ENCODE measurements at places on chromosomes 1 and 21. TPM values are rescaled to one million over a fixed set of nuclear protein-coding genes. Genes with fewer than 3 reads are reported as not detected.

- no peak for DNase-seq
- H3K4me1 ChIP-seq: peaks cover 8% of the 10 kb centered on the region
- H3K4me3 ChIP-seq: no peak overlapping the region
- no peaks in the 10 kb centered on the region for H3K27me3 ChIP-seq
- H3K36me3 ChIP-seq: no peaks in the 10 kb centered on the region
These were observed 25.1 kb downstream of the SYNJ1 start for GRCh38 chr21:32702702-32703101.

DNA sequence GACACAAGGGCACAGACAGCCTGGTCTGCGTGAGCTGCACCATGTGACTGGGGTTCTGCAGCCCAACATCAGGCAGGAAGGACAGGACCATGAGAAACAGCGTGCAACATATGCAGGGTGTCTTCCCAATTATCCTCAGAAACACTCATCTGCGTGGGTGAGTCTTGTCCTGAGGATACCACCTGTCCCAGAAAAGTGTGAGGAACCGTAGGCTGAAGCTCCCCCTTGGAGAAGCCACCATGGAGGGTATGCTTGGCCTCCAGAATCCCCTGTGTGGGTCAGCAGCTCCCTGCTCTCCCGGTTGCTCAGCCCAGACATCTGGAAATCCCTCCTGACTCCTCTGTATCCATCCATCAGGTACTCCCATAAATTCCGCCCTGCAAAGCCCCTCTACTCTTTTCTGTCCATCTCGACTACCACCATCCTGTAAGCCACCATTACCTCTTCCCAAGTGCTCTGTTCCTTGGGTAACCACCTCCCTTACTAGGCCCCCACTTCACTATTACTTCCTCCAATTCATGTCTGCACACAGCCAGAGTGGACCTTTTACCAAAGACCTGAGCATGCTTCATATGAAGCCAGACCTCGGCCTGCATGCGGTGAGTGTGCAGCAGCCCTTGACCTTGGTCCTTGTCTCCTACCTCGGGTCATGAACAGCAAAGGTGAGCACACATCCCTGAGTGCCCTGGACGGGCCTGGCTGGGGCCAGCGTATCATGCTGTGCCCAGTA is 33.0 kb downstream of the ETS2 start:
- no peak overlapping the region for H3K4me3 ChIP-seq
- no peaks in the 10 kb centered on the region for H3K27me3 ChIP-seq
- H3K27ac ChIP-seq: peak overlapping the region; percentile 96
- H3K4me1 ChIP-seq: peaks cover 46% of the 10 kb centered on the region
- H3K36me3 ChIP-seq: no peaks in the 10 kb centered on the region
- DNase-seq: no peak

CFAP141 gene
- not detected for polyA plus RNA-seq

DNA sequence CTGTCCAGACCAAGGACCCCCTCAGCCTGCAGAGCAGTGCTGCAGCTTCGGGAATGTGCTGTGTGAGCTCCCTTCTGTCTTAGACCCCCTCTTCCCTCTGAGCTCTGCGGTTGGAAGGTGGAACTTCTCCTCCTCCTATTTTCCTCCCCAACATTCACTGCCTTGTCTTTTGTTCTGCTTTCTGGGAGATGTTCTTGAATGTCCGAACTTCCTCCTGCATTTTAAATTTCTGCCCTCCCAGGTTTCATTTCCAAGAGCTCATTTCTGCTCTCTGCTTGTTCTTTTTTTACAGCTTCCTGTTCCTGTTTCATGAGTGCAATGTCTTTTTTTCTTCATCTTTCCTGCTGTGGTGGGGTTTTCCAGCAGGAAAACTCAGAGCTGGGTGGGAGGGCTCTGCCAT is 29.3 kb downstream of the RRP1 start:
- H3K4me1 ChIP-seq: peaks cover 7% of the 10 kb centered on the region
- no peak overlapping the region for H3K27ac ChIP-seq
- no peaks in the 10 kb centered on the region for H3K27me3 ChIP-seq

ANXA9 gene
- polyA plus RNA-seq: 0.68 TPM

HEYL gene
- polyA plus RNA-seq: not detected

GRCh38 chr1:67148516-67149178 is 13.9 kb upstream of the C1orf141 start:
- no peak for DNase-seq
- H3K27ac ChIP-seq: no peak overlapping the region
- H3K27me3 ChIP-seq: no peaks in the 10 kb centered on the region
- H3K36me3 ChIP-seq: no peaks in the 10 kb centered on the region
- H3K4me1 ChIP-seq: peaks cover 18% of the 10 kb centered on the region

PTPN22 gene
- polyA plus RNA-seq: 0.07 TPM

- H3K4me1 ChIP-seq: no peaks in the 10 kb centered on the region
- DNase-seq: no peak
- no peaks in the 10 kb centered on the region for H3K27me3 ChIP-seq
- no peak overlapping the region for H3K4me3 ChIP-seq
- no peak overlapping the region for H3K27ac ChIP-seq
These were observed 883.4 kb upstream of the B3GALT2 start for GRCh38 chr1:194069831-194070218.

DNA sequence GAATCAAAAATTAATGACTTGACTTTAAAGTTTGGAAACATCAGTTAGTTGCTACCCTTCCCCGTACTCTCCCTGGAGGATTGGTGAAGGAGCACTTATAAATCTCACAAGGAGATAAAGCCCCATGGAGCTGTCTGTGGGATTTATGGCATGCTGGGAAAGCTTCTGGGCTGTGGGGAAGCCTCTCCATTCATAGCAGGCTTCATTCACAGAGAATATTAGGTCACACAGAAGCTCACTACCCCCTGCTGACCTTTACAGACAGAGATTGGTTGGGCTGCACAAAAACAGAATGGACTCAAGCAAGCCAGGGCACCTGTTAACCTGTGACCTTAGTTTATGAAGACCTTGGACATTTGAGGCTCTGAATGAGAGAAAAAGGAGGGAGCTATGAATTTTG is 32.1 kb downstream of the RGL1 start:
- H3K4me3 ChIP-seq: no peak overlapping the region
- peaks cover 3% of the 10 kb centered on the region for H3K4me1 ChIP-seq
- no peak overlapping the region for H3K27ac ChIP-seq

DNA sequence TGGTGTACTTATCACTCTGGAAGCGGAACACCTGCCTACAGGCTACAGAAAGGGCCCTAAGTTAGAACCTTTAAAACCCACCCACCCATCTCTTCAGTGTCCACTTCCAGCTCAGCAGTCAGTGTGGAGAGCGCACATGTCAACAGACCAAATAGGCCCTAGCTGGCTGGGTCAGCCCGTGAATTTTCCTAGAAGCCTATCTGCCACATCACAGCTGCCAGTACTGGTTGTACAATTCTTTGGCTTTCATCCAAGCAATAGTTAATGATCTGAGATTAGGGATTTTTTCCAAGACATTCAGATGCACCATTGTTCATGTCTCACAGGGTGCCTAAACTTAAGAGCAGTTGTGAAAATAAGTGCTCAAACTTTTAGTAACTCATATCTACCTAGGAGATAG is 197.1 kb downstream of the KCNK2 start:
- DNase-seq: no peak
- no peaks in the 10 kb centered on the region for H3K27me3 ChIP-seq
- H3K4me1 ChIP-seq: peaks cover 3% of the 10 kb centered on the region

- no peaks in the 10 kb centered on the region for H3K36me3 ChIP-seq
- H3K27ac ChIP-seq: no peak overlapping the region
- no peaks in the 10 kb centered on the region for H3K27me3 ChIP-seq
- no peak overlapping the region for H3K4me3 ChIP-seq
- H3K4me1 ChIP-seq: no peaks in the 10 kb centered on the region
- DNase-seq: no peak
These were observed 149.9 kb upstream of the RGS18 start for GRCh38 chr1:192008281-192008825.

GRCh38 chr1:195958131-195958530 is 650.1 kb downstream of the KCNT2 start:
- no peaks in the 10 kb centered on the region for H3K36me3 ChIP-seq
- peaks cover 6% of the 10 kb centered on the region for H3K4me1 ChIP-seq
- no peaks in the 10 kb centered on the region for H3K27me3 ChIP-seq
- DNase-seq: peak; percentile 54

- no peak for DNase-seq
- H3K36me3 ChIP-seq: no peaks in the 10 kb centered on the region
- peaks cover 40% of the 10 kb centered on the region for H3K4me1 ChIP-seq
These were observed 49.2 kb upstream of the CCDC190 start for GRCh38 chr1:162910161-162910560.

DNA sequence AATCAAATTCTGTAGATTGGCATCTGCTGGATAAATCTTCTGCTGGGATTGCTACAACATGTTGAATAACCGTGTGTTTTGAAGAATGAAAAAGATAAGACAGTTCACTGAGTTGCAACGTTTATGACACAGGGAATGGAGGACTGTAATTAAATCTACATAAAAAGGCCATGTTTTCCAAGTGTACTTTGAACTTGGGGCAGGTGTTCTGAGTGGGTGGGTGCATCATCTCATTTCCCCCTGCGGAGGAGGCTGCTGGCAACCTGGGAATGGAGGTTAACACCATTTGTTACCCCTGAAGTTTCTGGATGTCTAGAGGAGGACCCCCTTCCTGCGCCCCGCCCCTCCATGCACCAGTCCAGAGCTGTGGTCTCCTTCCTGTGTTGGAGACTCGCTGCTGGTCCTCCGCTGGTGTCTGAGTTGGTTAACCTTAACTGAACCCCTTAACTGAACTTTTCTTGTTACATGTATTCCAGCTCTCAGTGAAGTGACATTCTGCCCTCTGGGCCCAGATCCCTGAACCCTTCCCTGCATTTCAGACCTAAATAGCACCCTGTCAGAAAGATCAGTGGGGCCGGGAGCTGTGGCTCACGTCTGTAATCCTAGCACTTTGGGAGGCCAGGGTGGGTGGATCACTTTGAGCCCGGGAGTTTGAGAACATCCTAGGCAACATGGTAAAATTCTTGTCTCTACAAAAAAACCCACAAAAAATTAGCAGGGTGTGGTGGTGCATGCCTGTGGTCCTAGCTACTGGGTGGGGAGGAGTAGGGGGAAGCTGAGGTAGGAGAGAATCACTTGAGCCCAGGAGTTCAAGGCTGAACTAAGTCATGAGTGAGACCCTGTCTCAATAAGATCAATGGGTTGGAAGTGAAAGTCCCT is 31.8 kb downstream of the UCK2 start:
- H3K27ac ChIP-seq: no peak overlapping the region
- no peak for DNase-seq
- no peaks in the 10 kb centered on the region for H3K36me3 ChIP-seq
- H3K27me3 ChIP-seq: no peaks in the 10 kb centered on the region
- no peak overlapping the region for H3K4me3 ChIP-seq
- H3K4me1 ChIP-seq: peaks cover 17% of the 10 kb centered on the region

DNA sequence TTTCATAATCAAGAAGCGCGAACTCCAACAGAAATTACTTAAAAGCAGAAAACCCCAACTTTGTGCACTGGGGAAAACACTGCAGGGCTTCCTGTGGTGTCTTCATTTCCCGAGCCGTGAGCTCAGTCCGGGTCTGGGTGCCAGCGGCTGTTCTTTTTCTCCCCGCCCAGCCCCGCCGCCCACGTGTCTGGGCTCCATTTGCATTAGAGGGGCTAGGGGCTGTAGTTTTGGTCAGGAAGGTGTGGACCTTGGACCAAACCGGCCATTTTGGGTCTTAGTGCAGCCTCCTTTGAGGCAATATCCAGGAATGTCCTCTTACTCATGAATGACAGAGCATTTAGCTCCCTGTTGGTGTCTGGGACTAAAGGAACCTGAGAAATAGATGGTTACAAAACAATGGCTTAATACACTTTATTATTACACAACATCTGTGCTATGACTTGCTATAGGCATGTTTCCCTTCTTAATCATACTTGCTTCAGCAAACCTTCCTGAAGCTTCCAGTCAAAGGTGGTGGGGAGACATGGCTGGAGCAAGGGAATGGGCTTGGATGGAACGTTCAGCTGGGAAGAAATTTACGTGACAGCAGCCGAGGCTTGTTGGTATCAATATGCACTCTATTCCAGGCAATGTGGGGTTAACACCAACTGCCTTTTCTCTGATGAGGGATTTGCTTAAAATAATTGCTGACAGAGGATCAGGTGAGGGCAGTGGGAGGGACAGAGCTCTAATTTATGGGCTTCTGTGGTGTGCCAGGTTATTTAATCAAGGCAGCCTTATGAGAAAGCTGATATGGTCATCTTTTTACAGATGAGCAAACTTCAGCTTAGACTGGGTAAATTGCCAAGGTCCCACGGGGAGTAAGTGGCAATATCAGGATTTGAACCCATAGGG is 1.1 kb downstream of the AGTRAP start:
- H3K27me3 ChIP-seq: no peaks in the 10 kb centered on the region
- peak overlapping the region; percentile 98 for H3K27ac ChIP-seq

GRCh38 chr1:55632906-55633305 is 417.7 kb upstream of the USP24 start:
- DNase-seq: no peak
- H3K27ac ChIP-seq: no peak overlapping the region
- H3K27me3 ChIP-seq: no peaks in the 10 kb centered on the region

THEM5 gene
- 0.18 TPM for polyA plus RNA-seq

All from keratinocyte (primary cell).